Pancreas (tissue), 10 donors: ENCODE measurements at places on chromosomes 6 and 20. TPM values are rescaled to one million over a fixed set of nuclear protein-coding genes. Genes with fewer than 3 reads are reported as not detected.

GRCh38 chr6:147177286-147177685, 26.9 kb upstream of the STXBP5 start:
- DNase-seq = no peak

Gene F13A1
- 58.7 TPM for total RNA-seq

DNA sequence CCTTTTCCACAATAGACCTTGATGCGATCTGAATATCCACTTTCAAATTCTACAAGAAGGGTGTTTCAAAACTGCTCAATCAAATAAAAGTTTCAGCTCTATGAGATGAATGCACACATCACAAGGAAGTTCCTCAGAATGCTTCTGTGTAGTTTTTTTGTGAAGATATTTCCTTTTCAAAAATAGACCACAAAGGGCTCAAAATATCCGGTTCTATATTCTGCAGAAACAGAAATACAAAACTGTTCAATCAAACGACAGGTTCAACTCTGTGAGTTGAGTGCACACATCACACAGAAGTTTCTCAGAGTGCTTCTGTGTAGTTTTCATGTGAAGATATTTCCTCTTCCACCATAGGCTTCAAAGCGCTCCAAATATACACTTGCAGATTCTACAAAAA, 293.9 kb upstream of the DEFB115 start:
- no peak for DNase-seq

Gene OR2J3
- total RNA-seq = not detected

DNA sequence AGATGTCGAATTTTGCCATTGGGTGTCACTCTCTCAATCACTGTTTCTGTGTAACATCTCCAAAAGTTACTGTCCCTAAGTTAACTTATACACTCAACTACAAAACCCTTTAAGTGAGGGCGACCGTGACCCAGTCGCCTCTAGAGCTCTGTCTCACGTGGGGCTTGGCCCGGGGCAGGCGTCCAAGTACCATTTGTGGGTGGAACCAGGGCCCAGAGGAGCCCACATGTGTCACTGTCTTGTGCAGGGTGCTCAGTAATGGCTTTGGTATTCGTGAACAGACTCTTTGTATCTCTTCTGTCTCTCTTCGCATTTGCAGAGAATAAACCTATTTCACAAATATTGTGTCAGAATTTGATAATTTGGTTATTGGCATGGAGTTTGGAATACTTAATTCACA, 109.9 kb upstream of the THBS2 start:
- DNase-seq = no peak

DNA sequence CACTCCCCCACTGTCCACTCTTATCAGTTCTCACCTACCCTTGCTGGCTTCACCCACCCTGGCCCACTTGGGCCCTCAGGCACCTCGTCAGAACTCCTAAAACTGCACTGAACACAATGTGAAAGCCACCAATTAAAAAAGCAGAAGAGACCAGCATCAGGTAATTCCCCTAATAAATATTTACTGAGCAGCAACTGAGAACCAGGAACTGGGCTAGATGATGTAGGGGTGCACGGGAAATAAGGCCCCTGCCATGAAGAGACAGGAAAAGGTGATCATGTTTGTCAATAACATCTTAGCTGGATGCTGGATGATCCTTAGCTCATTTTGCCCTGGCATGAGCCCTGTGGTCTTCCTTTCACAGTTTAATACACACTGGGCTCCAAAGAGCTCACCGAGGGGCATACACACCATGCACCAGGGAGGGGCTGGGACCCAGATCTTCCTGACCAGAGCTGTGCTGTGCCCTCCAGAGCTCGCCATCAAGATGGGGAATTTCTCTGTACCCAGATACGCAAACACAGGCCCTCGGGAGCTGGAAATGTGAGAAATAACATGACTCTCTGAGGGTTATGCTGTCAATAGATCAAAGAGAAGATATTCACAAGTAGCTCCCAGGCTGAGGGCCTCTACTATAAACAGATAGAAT, 113.6 kb upstream of the SLC22A16 start:
- no peak for DNase-seq

Gene RBPJL
- 169 TPM for total RNA-seq

- no peak for DNase-seq
Measured at GRCh38 chr6:158047127-158047518, 65.5 kb downstream of the SYNJ2 start.

DNA sequence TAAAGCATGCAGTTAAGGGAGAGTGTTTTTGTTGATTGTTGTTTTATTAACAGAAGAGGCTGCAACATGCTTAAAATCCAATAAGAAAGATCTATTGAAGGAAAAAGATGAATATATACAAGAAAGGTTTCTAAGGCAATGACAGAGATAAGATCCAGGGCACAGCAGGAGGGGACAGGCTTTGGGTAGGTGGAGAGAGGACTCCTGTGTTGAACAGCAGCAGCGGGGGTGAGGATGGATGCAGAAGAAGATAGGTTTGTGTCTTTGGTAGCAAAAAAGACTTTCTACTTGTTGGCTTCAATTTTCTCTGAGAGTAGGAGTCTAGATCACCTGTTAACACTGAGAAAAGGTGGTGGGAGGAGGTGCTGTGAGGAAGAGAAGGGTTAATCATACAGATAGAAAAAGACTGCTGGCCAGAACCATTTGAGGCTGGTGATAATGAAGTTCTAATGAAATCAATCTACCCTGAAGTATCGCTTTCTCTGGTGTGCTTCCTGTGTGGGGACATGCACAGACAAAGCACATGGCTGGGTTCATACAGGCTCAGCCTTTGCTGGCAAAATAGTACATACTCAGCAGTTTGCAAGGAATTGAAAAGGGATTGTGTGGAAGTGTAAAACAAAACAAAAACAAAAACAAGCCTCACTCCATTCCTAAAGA, 17.2 kb upstream of the DST start:
- no peak for DNase-seq

DNA sequence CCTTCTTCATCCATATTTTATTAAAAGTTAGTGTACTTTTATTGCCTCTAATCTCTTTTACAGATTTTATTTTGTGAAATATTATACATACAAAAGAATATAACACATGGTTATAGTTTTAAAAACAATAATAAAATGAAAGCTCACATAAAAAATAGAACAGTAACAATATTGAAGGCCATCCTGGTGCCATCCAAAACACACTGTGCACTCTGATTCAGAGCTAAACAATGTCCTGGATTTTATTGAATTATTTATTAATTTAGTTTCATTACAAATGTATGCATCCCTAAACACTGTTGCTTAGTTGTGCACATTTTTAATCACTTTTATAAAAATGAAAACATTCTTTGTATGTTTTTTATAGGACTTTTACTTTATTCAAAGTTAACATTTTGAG, 32.9 kb downstream of the RNF217 start:
- no peak for DNase-seq

GRCh38 chr20:15911581-15911980, 661.7 kb downstream of the KIF16B start:
- DNase-seq = no peak

DNA sequence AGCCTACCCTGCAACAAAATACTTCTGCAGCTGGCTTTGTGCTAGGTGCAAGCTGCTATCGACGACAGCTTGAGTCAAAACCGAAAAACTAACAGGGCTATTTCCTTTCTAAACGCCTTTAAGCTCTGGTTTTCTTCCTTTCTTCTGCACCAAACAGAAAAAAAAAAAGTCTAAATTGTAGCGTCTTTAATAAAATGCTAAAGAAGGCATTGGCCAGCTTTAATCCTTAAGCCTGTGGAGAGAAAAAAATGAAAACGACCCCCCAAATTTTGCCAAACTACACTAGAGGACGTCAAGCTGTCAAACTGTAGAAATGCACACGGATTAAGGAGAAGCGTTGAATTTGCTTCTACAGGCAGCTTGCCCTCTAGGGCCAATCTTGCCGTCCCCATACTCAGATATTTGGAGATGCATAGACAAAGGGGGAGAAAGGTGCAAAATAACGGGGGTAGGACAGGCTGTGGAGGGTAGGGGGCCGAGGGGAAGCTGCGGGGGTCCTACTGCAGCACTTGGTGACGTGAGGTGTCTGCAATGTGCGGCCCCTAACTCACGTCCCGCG, 1.4 kb upstream of the NRN1 start:
- DNase-seq = no peak

- DNase-seq = no peak
Measured at GRCh38 chr6:79438030-79438429, 99.2 kb downstream of the LCA5 start.

Gene KCNQ5
- 0.03 TPM for total RNA-seq

- no peak for DNase-seq
Measured at GRCh38 chr20:33840759-33841435, 29.7 kb downstream of the CHMP4B start.

DNA sequence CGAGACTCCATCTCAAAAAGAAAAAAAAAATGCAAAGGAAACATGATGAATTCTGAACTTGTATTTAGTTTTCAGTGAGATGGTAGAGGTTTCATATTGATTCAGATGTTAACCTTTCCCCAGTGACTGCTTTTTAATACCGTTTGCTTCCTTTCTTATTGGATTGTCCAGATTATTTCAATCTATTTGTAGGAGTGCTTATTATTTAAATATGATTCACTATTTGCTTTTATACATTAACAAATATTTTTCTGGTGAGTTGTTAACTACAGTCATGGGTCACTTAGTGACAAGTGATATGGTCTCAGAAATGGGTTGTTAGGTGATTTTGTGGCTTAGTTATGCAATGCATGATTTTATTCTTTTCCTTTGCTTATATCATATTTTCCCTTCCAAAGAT, 8.4 kb downstream of the PI3 start:
- no peak for DNase-seq

DNA sequence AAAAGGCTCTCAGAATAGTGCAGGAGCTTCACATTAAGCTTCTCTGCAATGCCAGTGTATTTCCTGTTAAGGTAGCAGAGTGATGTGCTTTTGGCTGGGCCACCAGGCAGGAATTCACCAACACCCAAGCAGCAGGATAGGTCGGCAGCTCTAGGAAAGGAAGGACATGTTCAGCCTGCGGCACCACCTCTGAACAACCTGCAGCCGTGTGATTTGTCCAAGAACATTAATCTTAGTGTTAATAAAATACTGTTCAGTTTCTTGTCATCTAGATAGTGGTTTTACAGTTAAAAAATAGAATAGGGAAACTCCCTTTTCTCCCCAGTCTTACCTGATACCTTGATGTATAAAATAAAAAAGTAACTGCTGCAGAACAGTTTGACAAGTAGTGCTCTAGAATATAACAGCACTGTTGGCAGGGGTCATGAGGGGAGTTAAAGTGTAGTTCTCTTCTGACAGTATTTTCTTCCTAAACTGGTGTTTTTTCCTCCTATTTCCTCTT, 18.8 kb downstream of the ZNF292 start:
- DNase-seq = no peak
